ENCODE measurements at places on chromosomes 4 and X. TPM values are rescaled to one million over a fixed set of nuclear protein-coding genes. Genes with fewer than 3 reads are reported as not detected.

- peak; percentile 43 for DNase-seq
Measured at GRCh38 chr4:51894059-51894645, 51.2 kb downstream of the DCUN1D4 start.

DNA sequence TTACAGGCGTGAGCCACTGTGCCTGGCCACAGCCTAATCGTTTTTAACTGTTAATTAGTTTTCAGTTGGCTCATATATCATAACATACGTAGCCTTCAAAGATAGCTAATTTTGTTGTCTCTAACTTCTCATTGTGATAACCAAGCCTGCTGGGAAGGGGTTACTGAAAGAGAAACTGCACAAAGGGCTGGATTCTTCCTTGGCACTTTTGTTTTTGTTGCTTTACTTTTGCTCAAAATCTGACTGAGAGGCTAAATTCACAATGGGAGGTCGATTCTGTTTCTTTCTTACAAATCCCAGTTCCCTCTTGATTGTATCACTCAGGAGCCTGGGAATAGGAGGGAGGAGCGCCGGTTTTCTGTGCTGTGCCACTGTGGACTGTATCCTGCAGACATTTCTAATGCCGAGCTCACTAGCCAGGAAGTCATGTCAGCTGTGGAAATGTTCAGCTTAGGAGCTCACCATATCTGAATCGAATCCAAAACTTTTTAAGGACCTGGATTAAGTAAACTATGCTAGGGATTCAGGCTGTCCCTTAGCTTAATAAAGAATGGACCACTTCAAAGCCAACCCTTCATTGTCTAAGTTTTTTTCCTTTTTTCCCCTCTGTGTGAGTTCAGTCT lies 120.5 kb upstream of the FAT1 start:
- DNase-seq, result peak; percentile 44

GRCh38 chrX:44817029-44817428 lies 26.8 kb upstream of the DUSP21 start:
- no peak for DNase-seq

DNA sequence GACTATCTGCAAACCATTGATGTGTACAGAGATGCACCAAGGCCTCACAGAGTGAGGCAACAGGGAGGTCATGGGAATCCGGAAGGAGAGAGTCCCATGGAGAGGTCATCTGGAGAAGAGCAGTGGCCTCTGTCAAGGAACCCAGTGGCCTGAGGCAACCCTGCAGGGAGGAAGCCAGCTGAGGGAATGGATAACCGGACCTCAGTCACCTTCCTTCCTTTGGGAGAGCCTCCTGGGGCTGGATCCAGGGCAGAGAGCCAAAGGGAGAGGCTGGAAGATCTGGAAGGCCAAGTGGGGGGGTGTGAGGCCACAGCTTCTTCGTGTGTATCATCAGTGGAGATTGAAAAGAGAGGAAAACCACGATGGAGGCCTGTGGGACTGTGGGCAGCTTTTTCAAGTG lies 24.3 kb upstream of the CD38 start:
- DNase-seq, result peak; percentile 59

GRCh38 chr4:183409483-183409882 lies 35.0 kb upstream of the CDKN2AIP start:
- no peak for DNase-seq

DNA sequence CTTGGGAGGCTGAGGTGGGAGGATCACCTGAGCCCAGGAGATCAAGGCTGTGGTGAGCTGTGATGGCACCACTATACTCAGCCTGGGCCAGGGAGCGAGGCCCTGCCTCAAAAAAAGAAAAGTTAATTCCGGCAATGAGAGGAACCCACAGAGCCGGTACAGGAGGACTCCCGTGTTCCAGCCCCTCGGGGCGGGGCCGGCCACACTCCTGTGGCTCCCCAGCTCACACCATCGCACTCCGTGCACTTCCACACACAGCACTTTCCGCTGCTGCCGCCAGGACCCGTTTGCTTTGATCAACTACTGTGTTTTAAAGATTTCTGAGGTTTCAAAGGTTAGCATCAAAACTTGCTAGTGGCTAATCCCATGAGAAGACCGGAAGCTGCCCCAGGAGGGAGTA lies 171.7 kb downstream of the AFAP1 start:
- no peak for DNase-seq

DNA sequence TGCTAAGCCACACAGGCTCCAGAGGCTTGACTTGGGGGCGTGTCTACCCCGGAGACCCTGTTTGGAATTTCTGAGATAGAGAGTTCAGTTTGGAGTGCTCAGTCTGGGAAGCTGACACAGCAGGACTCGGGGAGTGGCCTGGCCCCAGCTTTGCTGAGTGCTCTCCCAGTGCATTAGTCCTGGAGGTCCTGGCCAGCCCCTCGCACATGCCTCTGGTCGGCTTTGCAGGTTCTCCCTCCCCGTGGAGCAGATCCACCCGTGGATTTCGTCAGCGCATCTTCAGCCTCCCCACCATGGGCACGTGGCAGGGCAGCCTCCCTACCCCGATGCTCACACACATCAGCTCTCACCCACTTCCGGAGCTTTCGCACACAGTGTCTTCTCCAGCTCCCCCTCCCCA lies 65.2 kb downstream of the PSAPL1 start:
- no peak for DNase-seq

DNA sequence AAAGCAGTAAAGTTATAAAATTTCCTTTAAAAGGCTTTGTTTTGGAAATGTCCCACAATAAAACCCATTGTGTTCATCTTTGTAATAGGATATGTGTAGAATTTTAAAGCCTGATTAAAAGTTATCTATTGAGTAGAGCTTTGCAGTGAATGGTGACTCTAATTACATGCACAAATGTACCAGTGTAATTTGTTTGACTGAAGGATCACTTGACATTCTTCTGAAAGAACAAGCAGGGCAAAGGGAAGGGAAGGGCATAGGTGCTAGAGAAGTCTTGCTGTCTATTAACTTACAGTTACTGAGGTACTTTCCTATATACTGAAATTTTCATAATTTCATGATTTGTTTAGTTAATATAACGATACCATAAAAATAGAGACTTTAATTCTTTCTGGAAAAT lies 70.8 kb downstream of the STIM2 start:
- no peak for DNase-seq

GRCh38 chrX:41526925-41527324 lies 79.8 kb downstream of the NYX start:
- DNase-seq, result peak; percentile 8

GRCh38 chr4:28686618-28687017 lies 1826.0 kb downstream of the STIM2 start:
- DNase-seq, result peak; percentile 4

GRCh38 chr4:124757126-124757525 lies 44.6 kb upstream of the ANKRD50 start:
- DNase-seq, result no peak

DNA sequence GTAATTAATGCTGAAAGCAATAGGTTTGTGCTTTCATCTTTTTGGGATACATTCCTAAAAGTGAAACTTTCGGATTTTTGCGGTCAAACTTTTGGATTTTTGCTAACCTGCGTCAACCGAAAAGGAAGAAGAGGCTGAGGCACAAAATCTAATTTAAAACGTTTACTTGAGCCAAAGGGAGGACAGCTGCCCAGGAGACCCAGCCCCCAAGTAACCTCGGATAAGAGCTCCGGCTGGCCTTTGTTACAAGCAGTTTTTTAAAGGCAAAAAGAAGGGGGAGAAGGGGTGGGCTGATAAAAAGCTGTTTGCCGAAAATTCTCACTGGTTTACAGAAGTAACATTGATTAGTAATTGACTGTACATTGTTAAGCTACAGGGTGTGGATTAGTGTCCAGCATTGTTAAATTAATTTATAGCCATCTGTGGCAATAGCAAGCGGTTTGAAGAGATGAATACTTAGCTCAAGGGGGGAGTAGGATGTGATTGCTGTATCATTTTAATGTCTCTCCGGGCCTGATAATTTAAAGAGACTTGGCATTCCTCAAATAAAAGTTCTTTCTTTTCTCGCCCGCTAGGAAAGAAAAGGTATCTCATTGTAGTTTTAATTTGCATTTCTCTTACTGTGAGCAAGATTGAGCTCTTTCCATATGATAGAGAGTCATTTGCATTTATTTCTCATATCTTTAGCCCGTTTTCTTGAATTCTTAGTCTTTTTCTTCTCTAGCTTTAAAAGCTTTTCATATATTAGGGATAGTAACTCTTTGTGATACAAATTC lies 59.1 kb upstream of the USP9X start:
- peak; percentile 35 for DNase-seq

DNA sequence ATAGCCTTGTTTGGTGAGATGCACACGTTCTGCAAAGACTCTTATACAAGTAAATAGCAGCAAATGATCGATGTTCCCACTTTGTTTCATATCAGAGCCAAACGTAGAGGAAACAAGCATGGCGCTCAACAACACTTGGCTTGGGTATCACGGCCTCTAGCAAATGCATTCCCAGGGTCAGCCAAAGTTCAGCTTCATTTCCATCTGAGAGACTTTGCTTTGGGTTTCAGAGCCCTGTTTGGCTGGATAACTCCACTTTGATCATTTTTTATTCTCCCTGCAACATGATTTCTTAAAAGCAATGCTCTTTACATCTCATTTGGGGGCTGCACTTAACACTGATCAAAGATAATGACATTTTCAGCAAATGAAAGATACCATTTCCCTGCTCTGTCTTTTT lies 199.2 kb upstream of the FAM9B start:
- DNase-seq, result no peak

- DNase-seq, result peak; percentile 45
Measured at GRCh38 chr4:41120297-41121217, 93.8 kb downstream of the APBB2 start.

- DNase-seq, result no peak
Measured at GRCh38 chr4:77047037-77047436, 28.8 kb downstream of the CCNI start.

The MOSPD2 gene
- total RNA-seq, result 1.1 TPM

The TXK gene
- not detected for total RNA-seq

The SYNPO2 gene
- total RNA-seq, result 0.46 TPM

The CENPVL2 gene
- total RNA-seq, result not detected

The DCX gene
- total RNA-seq, result not detected

The TMPRSS11F gene
- total RNA-seq, result not detected

The UGT2B10 gene
- not detected for total RNA-seq

The C1QTNF7 gene
- not detected for total RNA-seq

The FRAS1 gene
- total RNA-seq, result 0.02 TPM

The DMRTC1B gene
- total RNA-seq, result not detected

The HSFX3 gene
- total RNA-seq, result not detected

The ALB gene
- total RNA-seq, result not detected

The ADH7 gene
- not detected for total RNA-seq

The POU4F2 gene
- not detected for total RNA-seq

The ASB11 gene
- total RNA-seq, result not detected

The GBA3 gene
- total RNA-seq, result not detected

The FAM184B gene
- total RNA-seq, result 0.10 TPM

The AMBN gene
- not detected for total RNA-seq

Data from MG63 (cell line).